ENCODE measurements at places on chromosomes 7 and 10. TPM values are rescaled to one million over a fixed set of nuclear protein-coding genes. Genes with fewer than 3 reads are reported as not detected.

ATOH7 gene
- not detected for total RNA-seq

CDK1 gene
- total RNA-seq = 121 TPM

SPAM1 gene
- not detected for total RNA-seq

SPACDR gene
- 4.3 TPM for total RNA-seq

GRCh38 chr10:101014966-101015581, 15.5 kb downstream of the LZTS2 start:
- no peak for DNase-seq
